WTC11 (cell line): ENCODE measurements at places on chromosomes 7 and 10. TPM values are rescaled to one million over a fixed set of nuclear protein-coding genes. Genes with fewer than 3 reads are reported as not detected.

The SLC13A4 gene
- total RNA-seq = 1.6 to 2.1 TPM (median 1.7 TPM) in 3 replicates

- H3K27me3 ChIP-seq = peaks cover 70% of the 10 kb centered on the region
- H3K4me3 ChIP-seq = no peak overlapping the region
- no peak for DNase-seq
- no peak overlapping the region for H3K27ac ChIP-seq
These were observed 35.1 kb downstream of the GCC1 start for GRCh38 chr7:127550247-127550646.

- H3K36me3 ChIP-seq = no peaks in the 10 kb centered on the region; the same call in 1 of the 2 replicates
- H3K4me1 ChIP-seq = peaks cover 25% of the 10 kb centered on the region
- H3K27me3 ChIP-seq = no peaks in the 10 kb centered on the region; the same call in 1 of the 2 replicates
- H3K4me3 ChIP-seq = no peak overlapping the region
These were observed 44.6 kb upstream of the CYCS start for GRCh38 chr7:25169683-25170082.

The HOXA3 gene
- total RNA-seq = 0.11 TPM in 1 of 3 replicates, not detected in the others

DNA sequence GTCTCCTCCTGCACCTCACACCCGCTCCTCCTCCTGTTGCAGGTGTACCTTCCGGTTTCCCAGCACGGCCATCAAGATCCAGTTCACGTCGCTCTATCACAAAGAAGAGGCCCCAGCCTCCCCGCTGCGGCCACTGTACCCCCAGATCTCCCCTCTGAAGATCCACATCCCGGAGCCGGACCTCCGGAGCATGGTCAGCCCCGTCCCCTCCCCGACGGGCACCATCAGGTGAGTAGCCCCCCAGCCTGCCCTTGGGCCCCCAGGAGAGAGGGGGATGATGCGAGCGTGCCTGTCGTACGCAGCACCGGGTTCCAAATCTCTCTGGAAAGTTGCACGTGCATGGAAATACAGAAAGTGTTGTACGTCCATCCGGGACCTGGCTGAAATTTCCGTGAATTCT lies 34.6 kb upstream of the AP5Z1 start:
- peaks cover 43% of the 10 kb centered on the region for H3K27me3 ChIP-seq
- H3K4me1 ChIP-seq = peaks cover 35% of the 10 kb centered on the region
- H3K27ac ChIP-seq = no peak overlapping the region
- peaks cover 7% of the 10 kb centered on the region for H3K36me3 ChIP-seq
- no peak for DNase-seq
- no peak overlapping the region for H3K4me3 ChIP-seq

DNA sequence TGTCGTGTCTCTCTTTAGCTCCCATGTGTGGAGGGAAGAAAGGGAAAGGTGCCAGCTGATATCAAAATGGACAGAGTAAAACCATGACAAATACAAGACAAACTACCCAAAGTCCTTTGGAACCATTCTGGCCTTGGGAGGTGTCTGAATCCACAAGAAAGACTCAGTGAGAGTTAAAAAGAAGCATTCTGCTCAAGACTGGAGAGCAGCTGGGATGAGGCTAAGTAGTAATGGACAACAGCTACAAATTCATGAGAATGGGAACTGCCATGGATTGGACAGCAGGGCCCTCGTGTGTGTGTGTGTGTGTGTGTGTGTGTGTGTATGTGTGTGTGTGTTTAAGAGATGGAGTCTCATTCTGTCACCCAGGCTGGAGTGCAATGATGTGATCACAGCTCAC lies 39.6 kb upstream of the MYL10 start:
- no peak for DNase-seq
- H3K36me3 ChIP-seq = peaks cover 5% of the 10 kb centered on the region; the same call in 1 of the 2 replicates
- peaks cover 13% of the 10 kb centered on the region for H3K4me1 ChIP-seq
- no peak overlapping the region for H3K4me3 ChIP-seq

The CPXM2 gene
- total RNA-seq = 3.4 to 4.8 TPM (median 4.7 TPM) in 3 replicates

- no peaks in the 10 kb centered on the region for H3K27me3 ChIP-seq
- DNase-seq = no peak
- no peaks in the 10 kb centered on the region for H3K4me1 ChIP-seq
- H3K27ac ChIP-seq = no peak overlapping the region
These were observed 130.5 kb downstream of the GRK5 start for GRCh38 chr10:119337796-119338432.

The ANKRD2 gene
- total RNA-seq = not detected in 3 replicates

The SFRP5 gene
- total RNA-seq = 2.4 to 3.5 TPM (median 3.1 TPM) in 3 replicates

GRCh38 chr10:113294868-113295267 lies 258.0 kb upstream of the HABP2 start:
- H3K4me1 ChIP-seq = peaks cover 19% of the 10 kb centered on the region
- no peaks in the 10 kb centered on the region for H3K27me3 ChIP-seq
- no peak overlapping the region for H3K27ac ChIP-seq
- H3K4me3 ChIP-seq = no peak overlapping the region

GRCh38 chr7:108459922-108460551 lies 3.8 kb upstream of the NRCAM start:
- no peak overlapping the region for H3K27ac ChIP-seq
- H3K4me3 ChIP-seq = no peak overlapping the region
- DNase-seq = no peak

DNA sequence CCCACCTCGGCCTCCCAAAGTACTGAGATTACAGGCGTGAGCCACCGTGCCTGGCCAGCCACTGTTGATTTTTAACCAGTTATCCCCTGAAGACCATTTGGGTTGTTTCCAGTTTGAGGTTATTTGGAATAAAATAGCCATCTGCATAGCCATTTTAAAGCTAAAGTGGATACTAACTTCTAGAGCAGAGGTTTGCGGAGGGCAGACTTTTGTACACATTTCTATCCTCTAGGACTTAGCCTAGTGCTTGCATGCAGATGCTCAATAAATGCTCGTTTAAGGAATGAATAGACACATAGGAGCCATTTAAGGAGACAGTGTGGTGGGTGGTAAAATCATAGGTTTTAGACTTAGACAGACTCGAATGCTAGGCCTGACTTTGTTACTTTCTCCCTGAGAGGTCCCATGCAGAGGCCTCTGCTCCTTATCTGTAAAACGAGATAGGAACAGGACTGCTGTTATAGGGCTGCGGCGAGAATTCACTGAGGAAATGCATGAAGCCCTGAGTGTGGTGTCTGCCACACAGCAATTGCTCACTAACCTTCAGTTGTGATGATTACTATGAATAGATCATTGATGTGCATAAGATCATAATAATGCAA lies 75.9 kb downstream of the PFKFB3 start:
- DNase-seq = no peak
- no peak overlapping the region for H3K27ac ChIP-seq
- peaks cover 25% of the 10 kb centered on the region for H3K4me1 ChIP-seq
- no peak overlapping the region for H3K4me3 ChIP-seq

The DKK1 gene
- total RNA-seq = 0.78 to 1.1 TPM (median 1.0 TPM) in 3 replicates

DNA sequence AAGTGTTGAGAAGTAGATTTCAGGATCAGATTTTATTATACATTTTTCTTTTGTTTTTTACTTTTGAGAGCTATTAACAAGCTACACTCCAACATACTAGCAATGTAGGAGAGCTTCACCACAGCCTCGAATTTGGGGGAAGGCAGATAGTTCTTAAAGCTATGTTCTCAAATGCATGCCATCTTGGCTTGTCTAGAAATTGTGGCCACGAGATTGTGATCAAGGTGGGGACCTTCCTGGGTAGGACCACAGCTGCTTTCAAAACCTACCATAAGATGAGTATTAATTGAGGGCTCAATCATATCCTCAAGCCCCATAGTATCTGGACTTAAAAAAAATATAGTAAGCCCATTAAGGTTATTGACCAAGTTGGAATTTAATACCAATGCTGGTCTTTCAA lies 27.9 kb upstream of the JAZF1 start:
- no peaks in the 10 kb centered on the region for H3K36me3 ChIP-seq
- no peak overlapping the region for H3K27ac ChIP-seq
- peaks cover 4% of the 10 kb centered on the region; the same call in 1 of the 2 replicates for H3K4me1 ChIP-seq
- DNase-seq = no peak
- H3K27me3 ChIP-seq = no peaks in the 10 kb centered on the region
